Purkinje cell (primary cell): ENCODE measurements at places on chromosomes 16 and 17. TPM values are rescaled to one million over a fixed set of nuclear protein-coding genes. Genes with fewer than 3 reads are reported as not detected.

The GSDMA gene
- polyA plus RNA-seq = not detected in 2 replicates

The OTOA gene
- polyA plus RNA-seq = 0.38 TPM in 1 of 2 replicates, not detected in the other

The KCNJ2 gene
- 0.09 and 2.2 TPM in 2 replicates for polyA plus RNA-seq

The SEZ6L2 gene
- 97.4 and 138 TPM in 2 replicates for polyA plus RNA-seq

The EDC4 gene
- polyA plus RNA-seq = 7.0 and 11.9 TPM in 2 replicates

The NACA2 gene
- polyA plus RNA-seq = 0.53 TPM in 1 of 2 replicates, not detected in the other

The GAS7 gene
- polyA plus RNA-seq = 5.0 and 28.4 TPM in 2 replicates

The CREBBP gene
- polyA plus RNA-seq = 6.4 and 10.0 TPM in 2 replicates

The AFMID gene
- 37.2 and 49.1 TPM in 2 replicates for polyA plus RNA-seq

The MYOCD gene
- polyA plus RNA-seq = not detected in 2 replicates

The IRX3 gene
- 1.6 and 3.4 TPM in 2 replicates for polyA plus RNA-seq

The KRT9 gene
- polyA plus RNA-seq = not detected in 2 replicates

The CASKIN1 gene
- polyA plus RNA-seq = 0.04 TPM in 1 of 2 replicates, not detected in the other

The FOXL1 gene
- polyA plus RNA-seq = not detected in 2 replicates

The NPIPB2 gene
- polyA plus RNA-seq = 0.29 TPM in 1 of 2 replicates, not detected in the other

The CD300H gene
- not detected in 2 replicates for polyA plus RNA-seq

The TEKT1 gene
- not detected in 2 replicates for polyA plus RNA-seq

The TMIGD1 gene
- not detected in 2 replicates for polyA plus RNA-seq

The HOXB1 gene
- not detected in 2 replicates for polyA plus RNA-seq

The CSH1 gene
- not detected in 2 replicates for polyA plus RNA-seq

The C16orf74 gene
- 0.34 TPM in 1 of 2 replicates, not detected in the other for polyA plus RNA-seq

The FOXJ1 gene
- not detected in 2 replicates for polyA plus RNA-seq

The ALDOC gene
- 19,909 and 22,599 TPM in 2 replicates for polyA plus RNA-seq

The CNTNAP4 gene
- 2.1 and 2.9 TPM in 2 replicates for polyA plus RNA-seq

The CACNA1G gene
- polyA plus RNA-seq = 54.6 and 83.3 TPM in 2 replicates

The CYGB gene
- polyA plus RNA-seq = 0.28 and 0.83 TPM in 2 replicates

The MYCBPAP gene
- not detected in 2 replicates for polyA plus RNA-seq

The PPP4C gene
- polyA plus RNA-seq = 4.2 and 17.0 TPM in 2 replicates

The CCL17 gene
- polyA plus RNA-seq = not detected in 2 replicates

The SPAG5 gene
- 202 and 262 TPM in 2 replicates for polyA plus RNA-seq

The CCL11 gene
- not detected in 2 replicates for polyA plus RNA-seq

The TRPV2 gene
- polyA plus RNA-seq = 2.7 TPM in 1 of 2 replicates, not detected in the other

The ATXN1L gene
- polyA plus RNA-seq = 8.8 and 13.7 TPM in 2 replicates

The BAHCC1 gene
- polyA plus RNA-seq = 0.16 and 1.4 TPM in 2 replicates

The NXPH3 gene
- 0.54 TPM in 1 of 2 replicates, not detected in the other for polyA plus RNA-seq

The TENT4B gene
- 26.0 and 26.4 TPM in 2 replicates for polyA plus RNA-seq

The MYO18A gene
- 5.6 and 13.7 TPM in 2 replicates for polyA plus RNA-seq

The FNDC8 gene
- not detected in 2 replicates for polyA plus RNA-seq

The TBC1D3I gene
- 0.13 TPM in 1 of 2 replicates, not detected in the other for polyA plus RNA-seq

The SRCIN1 gene
- 0.88 and 2.2 TPM in 2 replicates for polyA plus RNA-seq

The HBA2 gene
- 1.9 and 48.0 TPM in 2 replicates for polyA plus RNA-seq

The CCL14 gene
- polyA plus RNA-seq = not detected in 2 replicates

The SPNS2 gene
- polyA plus RNA-seq = 5.8 and 10.9 TPM in 2 replicates

The HES7 gene
- polyA plus RNA-seq = not detected in 2 replicates

The ADAMTS18 gene
- polyA plus RNA-seq = 0.56 and 1.5 TPM in 2 replicates

The TBC1D3H gene
- 0.18 TPM in 1 of 2 replicates, not detected in the other for polyA plus RNA-seq

The GAA gene
- polyA plus RNA-seq = 1.2 and 2.6 TPM in 2 replicates

The TBC1D3L gene
- not detected in 2 replicates for polyA plus RNA-seq

The DBNDD1 gene
- 36.5 and 52.1 TPM in 2 replicates for polyA plus RNA-seq

The SPECC1 gene
- 8.0 and 15.3 TPM in 2 replicates for polyA plus RNA-seq

The AHSP gene
- polyA plus RNA-seq = not detected in 2 replicates

The GCGR gene
- not detected in 2 replicates for polyA plus RNA-seq

The NARF gene
- 42.2 and 47.7 TPM in 2 replicates for polyA plus RNA-seq
